ENCODE measurements at places on chromosomes 11 and 22.

DNA sequence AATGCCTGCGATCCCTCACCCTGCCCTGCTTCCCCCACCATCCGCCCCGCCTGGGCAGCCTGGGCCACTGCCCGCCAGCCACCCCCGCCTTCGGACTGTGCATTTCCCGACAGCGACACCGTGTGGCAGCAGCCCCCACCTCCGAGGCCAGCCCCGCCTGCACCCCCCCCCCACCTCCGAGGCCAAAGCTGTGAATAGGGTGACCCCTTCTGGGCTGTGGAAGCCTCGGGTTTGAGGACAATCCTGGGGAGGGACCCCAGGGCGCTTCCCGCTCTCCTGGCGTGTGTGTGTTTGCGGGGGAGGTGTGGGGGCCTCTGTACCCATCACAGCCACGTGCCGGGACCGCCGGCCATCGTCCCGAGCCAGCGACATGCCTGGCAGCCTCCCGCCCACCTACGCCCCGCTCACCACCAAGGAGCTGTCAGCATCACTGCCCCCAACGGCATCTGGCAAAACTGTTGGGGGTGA is 33.8 kb upstream of the PPARA start:
- peak; percentile 96 for DNase-seq

DNA sequence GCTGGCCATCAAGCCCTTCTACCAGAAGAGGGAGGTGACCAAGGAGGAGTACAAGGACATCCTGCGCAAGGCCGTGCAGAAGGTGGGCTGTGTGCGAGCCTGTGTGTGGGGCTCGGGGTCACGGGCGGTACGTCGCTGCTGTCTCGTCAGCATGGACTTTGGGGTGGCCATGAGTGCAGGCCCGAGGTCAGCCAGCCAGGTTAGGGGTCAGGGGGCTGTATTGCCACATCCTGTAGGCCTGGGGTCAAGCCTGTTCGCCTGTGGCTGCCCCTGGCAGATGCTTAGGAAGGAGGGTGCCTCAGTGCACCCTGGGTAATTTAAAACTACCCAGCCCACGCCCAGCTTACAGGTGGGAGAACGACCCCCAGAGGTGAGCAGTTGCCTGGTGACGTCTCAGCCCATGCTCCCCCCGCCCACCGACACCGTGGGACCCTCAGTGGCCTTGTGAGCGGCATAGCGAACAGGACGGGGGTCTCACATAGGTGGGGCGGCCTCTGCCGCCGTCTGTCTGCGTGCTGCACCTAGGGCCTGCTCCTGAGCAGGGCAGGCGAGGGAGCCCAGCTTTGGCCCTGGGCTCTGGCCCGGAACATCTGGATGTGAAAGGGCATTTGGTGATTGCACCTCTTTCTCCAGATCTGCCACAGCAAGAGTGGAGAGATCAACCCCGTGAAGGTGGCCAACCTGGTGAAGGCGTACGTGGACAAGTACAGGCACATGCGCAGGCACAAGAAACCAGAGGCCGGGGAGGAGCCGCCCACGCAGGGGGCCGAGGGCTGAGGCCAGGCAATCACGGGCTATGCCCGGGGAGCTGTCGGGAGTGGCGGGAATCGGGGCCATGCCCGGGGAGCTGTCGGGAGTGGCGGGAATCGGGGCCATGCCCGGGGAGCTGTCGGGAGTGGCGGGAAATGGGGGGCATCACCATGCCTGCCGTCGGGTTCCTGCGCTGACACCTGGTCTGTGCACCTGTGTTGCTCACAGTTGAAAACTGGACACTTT is 4.5 kb downstream of the IRF7 start:
- no peak for DNase-seq

GRCh38 chr22:49999946-50000586 is 12.5 kb downstream of the IL17REL start:
- no peak for DNase-seq

DNA sequence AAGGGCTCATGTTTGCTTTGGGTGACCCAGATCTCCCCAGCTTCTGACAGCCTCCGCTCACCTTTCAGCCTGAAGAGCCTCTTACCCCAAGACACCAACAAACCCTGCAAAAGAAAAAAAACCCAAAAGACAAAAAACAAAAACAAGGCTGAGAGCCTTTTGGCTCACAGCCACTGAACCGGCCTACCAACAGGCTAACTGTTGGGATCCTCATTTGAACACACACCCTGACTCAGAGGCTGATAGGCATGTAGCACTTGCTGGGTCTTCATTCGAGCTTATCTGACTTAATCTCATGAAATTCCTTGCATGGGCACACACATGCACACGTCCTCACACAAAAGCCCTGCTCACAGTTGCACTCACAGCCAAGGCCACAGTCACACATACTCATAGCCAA is 22.9 kb upstream of the TSKU start:
- no peak for DNase-seq

GRCh38 chr11:70305501-70305900 is 35.0 kb downstream of the PPFIA1 start:
- no peak for DNase-seq

GRCh38 chr11:108551651-108552462 is 41.7 kb downstream of the EXPH5 start:
- DNase-seq, result no peak

DNA sequence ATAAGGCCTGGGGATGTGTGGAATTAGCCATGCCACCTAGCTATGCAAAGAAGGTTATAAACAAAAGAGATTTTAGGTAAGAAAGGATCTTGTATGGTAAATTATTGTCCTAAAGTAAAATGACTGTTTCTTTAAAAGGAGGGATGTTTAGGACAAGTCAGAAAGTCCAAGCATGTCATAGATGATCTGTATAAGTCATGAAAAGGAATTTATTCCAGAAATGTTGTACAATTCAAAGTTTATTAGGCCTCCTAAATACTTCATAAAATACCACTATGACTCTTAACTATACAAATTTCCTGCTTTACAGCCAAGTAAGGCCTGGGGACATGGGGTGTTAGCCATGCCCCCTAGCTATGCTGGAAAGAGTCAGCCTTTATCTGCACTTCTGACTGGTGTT is 22.7 kb downstream of the OR5A2 start:
- no peak for DNase-seq

DNA sequence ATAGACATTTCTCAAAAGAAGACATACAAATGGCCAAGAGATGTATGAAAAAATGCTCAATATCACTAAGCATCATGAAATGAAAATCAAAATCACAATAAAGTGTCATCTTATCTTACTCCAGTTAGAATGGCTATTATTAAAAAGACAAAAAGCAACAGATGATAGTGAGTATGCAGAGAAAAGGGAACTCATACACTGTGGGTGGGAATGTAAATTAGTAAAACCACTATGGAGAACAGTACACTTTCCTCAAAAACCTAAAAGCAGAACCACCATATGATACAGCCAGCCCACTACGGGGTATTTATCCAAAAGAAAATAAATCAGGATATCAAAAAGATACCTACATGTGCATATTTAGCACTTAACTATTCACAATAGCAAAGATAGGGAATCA is 700.0 kb upstream of the ANO5 start:
- DNase-seq, result no peak

- DNase-seq, result no peak
Observed at GRCh38 chr11:11409901-11410300, 56.9 kb upstream of the CSNK2A3 start.

DNA sequence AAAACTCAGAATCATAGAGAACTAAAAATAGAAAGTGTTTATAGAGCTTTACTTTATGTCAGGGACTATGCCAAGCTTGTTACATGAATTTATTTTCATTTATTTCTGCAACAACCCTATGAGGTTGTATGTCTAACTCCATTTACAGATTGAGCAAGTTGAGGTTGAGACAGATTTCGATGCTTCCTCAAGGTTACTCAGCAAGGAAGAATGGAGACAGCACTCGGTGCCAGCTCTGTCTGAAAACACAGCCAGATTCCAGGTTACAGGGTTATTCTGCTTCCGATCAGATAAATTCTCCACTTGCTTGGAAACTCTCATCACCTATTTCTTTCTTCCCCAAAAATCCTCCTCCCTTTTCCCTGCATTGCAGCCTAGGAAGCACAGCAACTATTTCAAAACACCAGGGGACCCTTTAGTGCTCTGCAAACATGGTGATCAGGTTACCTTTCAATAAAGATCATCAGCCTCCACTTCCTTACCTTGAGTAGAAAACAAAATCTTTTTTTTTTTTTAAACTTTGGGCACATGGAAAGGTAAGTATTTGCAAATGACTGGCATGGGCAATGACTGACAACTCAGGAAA is 7.0 kb downstream of the MMP3 start:
- DNase-seq, result no peak

DNA sequence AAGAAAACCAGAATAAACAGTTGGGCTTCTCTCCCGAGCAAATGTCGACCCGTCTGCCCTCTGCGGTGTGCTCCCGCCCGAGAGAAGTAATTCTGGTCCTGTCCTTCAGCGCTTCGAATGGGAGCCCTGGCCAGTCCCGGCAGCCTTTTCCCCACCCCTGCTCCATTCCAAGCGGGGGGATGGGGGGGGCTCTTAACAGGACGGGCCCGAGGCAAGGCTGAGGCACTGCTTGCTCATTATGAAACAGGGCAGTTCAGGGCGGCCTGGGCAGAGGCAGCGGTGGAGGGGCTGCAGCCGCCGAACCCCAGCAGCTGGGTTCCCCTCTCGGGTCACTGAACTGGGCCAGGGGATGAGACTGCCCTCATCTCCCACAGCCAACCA is 9.1 kb downstream of the BACE1-AS start:
- DNase-seq, result no peak

DNA sequence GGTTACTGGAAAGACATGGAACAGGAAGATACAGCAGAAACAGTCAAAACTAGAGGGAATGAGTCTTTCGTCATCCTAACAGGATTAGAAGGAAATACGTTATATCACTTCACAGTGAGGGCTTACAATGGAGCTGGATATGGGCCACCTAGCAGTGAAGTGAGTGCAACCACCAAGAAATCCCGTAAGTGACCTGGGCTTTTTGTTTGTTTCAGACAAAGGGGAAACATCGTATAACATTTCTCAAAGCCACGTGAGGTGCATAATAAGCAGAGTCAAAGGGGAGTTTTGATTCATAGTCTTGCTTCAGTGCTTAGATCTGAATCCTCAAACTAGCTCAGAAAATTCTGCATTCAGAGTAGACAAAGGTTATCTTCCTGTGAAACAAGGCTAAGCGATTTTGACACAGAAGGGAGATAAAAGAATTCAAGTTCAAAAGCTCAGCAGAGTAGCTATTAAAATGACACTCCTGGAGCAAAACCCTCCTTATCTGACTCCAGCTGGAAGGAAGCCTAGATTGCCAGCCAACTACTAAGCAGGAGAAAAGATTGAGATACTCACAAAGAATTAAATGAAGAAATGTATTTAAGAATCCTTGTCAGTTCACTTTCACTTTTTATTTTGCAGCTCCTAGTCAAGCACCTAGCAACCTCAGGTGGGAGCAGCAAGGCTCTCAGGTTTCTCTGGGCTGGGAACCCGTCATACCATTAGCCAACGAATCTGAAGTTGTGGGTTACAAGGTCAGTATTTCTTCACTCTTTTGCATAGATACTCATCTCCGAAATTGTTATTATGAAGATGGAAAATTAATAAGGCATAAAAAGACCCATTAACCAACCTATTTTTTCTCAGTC is 346.4 kb upstream of the ARHGAP42 start:
- no peak for DNase-seq

- no peak for DNase-seq
Observed at GRCh38 chr22:37461961-37462360, 24.2 kb downstream of the MFNG start.

GRCh38 chr11:47378836-47379170 is 456 bp upstream of the SPI1 start:
- DNase-seq, result no peak

DNA sequence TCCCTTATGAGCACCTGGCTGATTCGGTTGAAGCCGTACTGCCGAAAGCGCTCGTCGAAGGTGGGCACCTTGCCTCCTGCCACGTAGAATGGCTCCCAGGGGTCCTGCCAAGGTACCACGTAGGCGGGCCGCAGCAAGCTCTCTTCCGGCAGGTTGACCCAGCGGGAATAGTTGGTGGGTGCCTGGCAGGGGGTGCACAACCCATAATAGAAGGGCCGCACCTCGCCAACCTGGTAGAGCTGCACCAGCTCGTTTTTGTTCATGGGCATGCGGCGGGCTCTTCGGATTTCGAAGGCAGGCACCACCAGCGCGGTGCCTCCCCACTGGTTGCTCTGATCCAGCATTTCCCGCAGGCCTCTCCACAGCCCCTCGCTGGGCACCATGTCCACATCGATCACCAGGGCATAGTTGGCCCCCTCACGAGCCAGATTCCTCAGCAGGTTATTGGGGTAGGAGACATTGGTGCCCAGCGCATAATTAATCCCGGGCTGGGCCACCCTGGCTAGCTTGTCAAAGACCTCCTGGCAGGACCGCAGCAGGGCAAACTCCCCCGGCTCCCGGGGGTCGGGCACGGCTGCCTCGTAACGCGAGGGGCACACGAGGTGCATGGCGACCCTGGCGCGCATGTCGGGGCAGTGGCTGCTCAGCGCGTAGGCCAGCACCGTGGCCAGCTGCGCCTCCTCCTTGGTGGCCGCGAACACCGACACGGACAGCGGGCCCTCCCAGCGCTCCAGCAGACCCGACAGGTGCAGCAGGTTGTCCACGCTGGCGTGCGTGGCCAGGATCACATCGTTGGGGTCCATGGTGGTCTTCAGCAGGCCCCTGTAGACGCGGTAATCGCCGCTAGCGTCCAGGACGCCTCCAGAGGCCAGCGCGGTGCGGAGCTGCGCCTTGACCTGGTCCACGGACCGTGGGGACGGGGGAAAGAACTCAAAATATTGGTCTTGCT is 679 bp downstream of the B4GAT1 start:
- DNase-seq, result no peak

- no peak for DNase-seq
Observed at GRCh38 chr11:23976841-23977271, 520.0 kb upstream of the LUZP2 start.

DNA sequence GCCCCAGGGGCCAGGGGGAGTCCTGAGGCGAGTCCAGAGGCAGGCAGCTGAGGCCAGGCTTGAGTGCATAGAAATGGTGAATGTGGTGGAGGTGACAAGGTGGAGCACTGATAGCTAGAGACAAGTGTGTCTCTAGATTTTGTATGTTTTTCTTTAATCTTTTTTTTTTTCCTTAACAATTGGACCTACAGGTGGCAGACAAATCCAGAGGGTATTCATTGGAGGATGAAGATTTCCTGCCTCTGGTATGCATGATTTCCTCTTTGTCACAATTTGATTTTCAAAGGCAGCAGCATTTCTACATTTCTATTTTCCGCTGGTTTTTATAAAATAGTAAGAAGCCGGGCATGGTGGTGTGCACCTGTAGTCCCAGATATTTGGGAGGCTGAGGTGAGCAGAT is 47.7 kb upstream of the DKK3 start:
- no peak for DNase-seq

GRCh38 chr11:59859673-59860072 is 6.6 kb downstream of the TCN1 start:
- DNase-seq, result no peak

DNA sequence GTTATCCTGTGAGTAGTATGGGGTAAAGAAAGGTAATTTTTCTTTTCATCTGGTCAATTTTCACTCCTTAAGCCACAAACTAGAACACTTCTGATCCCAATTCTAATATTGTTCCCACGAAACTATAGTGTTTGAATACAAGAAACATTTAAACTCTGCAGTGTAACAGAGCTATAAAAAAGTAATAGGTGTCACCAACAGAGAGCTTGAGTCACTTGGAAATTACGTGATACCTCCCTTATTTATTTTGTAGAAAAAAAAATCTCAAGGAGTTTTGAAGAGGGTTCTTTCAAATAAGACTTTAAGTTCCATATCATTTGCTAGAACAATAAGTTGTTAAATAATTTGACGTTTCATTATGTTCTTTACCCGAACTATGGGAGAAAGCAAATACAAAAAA is 959.4 kb downstream of the JRKL start:
- DNase-seq, result no peak

- peak; percentile 11 for DNase-seq
Observed at GRCh38 chr11:122863704-122864326, 18.7 kb upstream of the JHY start.

Measured in urothelium cell line (cell line).